ENCODE measurements at places on chromosomes 11 and 22.

DNA sequence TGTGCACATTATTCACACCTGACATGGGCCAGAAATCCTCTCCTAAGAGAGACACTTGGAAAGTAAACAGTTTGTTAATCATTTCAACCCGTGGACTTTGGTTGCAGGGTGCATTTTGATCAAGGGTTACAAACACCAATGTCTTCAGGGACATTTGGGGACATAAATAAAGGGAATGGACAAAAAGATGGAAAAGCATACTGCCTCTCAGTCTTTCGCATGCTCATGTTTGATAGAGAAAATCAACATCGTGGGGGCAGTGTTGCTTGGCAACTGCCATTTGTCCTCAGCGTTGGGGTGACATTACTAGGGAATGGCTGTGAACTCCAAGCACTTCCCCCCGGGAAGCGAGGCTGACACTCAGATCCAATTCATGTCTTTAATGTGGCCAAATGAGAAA is 114.7 kb upstream of the OR4B1 start:
- no peak for DNase-seq

DNA sequence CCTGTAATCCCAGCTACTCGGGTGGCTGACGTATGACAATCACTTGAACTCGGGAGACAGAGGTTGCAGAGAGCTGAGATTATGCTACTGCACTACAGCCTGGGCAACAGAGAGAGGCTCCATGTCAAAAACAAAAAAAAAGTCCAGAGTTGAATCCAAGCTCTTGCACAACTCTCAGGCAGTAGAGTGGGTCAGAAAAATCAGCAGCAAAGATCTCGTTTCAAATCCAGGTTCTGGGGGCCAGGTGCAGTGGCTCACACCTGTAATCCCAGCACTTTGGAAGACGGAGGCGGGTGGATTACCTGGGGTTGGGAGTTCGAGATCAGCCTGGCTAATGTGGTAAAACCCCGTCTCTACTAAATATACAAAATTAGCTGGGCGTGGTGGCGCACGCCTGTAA is 24.9 kb downstream of the CLPB start:
- no peak for DNase-seq

GRCh38 chr11:64852804-64853509 is 8.5 kb upstream of the CDC42BPG start:
- no peak for DNase-seq

DNA sequence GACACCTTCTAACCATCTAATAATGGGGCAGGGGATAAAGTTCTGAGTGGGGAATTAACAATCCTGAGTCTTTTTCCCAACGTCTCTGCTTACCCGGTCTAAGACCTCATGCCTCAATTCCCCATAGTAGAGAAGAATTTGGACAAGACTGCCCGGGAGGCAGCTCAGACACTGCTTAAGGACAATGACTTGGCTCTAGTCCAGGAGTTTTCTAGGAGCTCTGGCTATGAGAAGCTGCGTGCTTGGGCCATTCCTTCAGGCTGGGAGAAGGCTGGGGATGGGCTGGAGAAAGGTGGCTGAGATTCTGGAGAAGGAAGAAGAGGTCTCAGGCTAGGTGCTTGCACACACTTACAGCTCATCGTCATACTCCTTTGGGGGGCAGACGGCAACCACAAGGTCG is 19.8 kb upstream of the ABCC8 start:
- no peak for DNase-seq

DNA sequence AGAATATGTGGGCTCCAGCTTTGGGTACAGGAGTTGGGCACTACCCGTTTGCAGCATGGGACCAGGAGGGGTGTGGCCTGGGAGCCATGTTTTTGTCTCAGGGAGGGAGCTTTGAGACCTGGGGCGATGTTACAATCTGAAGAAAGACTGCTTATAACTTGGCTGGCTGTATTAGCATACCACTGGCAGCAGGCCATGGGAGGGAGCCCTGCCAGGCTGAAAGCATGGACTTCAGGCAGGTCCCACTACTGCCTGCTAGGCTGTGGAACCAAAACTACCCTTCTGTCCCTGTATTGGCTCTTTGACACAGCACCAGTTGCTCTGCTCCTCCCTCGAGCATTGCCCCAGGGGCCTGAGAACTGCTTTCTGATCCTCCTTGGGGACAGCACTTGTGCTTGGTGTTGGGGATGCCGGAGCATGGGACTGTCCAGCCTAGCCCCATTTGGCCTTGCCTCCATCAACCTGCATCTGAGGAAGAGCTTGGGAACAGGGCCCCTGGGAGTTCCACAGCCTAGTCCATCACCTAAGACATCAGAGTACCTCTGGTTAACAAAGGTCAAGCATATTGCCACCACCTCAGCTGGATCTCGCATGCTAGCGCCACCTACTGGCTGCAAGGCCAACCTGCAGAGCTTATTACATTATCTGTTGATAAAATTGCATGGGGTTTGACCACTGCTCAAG is 217.4 kb downstream of the SBF2 start:
- DNase-seq = peak; percentile 48

DNA sequence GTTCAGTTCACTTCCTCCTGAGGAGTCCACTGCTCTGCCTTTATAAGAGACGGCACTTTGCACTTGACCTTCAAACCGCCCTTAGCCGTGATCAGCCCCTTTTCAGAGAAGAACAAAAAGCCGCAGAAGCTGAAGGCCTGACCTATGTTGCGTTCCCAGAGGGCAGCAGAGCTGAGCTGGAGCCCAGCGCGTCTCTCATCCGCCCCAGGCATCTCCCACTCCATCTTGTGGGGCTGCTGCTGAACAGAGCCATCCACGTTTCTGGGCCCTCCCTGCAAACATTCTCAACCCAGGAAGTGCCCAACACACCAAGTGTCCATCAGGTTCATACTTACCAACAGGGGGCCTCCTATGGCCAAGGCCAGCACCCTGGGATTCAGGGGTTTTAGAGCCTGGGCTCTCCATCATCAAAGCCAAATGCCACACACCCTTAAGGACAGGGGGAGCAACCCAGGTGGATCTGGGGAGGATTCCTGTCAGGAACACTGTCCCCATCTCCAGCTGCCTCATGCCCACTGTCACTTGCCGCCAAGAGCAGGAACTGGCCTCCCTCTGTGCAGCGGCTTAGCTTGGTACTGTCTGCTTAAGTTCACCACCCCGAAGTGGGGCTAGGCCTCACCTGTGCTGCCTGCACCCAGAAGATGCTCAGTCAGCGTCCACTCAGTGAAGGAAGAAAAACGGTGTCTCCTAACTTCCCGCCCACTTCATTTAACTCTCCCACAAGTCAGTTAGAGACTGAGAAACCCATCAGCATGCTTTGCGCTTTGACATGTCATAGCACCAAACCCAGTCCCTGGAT is 16.0 kb upstream of the EFCAB6 start:
- DNase-seq = no peak

DNA sequence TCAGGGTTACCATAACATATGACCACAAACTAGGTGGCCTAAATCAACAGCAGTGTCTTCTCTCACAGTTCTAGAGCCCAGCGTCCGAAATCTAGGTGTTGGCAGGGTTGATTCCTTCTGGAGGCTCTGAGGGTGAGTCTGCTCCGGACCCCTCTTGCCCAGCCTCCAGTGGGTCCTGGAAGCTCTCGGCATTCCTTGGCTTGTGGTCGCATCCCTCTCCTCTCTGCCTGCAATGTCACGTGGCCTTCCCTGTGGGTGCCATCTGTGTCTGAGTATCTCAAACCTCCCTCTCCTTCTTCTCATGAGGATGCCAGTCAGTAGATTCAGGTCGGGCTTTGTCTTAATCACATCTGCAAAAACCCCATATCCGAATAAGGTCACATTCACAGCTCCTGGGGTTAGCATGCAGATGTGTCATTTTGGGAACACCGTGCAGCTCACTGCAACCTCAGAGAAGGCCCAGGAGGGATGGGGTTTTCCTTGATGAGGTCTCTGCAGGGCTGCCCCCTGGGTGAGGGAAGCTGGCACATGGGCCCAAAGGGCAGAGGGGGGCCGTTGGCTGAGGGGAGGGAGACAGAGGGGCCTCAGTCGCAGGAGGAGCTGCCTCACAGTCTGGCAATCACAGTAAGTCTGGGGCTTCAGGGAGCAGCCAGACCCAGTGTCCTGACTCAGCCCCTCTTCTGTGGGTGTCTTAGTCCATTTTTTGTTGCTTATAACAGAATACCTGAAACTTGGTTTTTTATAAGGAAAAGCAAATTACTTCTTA is 41.2 kb downstream of the PARVG start:
- no peak for DNase-seq

GRCh38 chr11:79467761-79468160 is 26.9 kb upstream of the TENM4 start:
- DNase-seq = no peak

- no peak for DNase-seq
Observed at GRCh38 chr11:67664696-67665540, 9.5 kb downstream of the ALDH3B2 start.

DNA sequence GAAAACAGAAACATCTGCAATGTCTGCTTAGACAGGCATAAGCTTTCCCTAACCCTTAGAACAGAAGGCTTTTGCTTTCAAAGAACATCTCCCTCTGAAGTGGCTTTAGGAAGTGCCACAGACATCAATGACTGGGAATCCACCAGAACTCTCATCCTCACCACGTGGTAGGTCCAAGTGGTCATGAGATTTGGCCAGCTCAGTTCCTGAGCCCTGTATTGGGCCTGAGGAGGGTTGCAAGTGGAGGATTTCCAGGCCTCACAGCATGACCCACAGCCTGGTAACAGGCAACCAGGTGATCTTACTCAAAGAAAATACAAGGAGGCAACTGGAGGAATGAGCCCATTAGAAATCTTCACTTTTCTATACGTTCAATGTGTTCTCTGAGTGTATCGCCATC is 1.6 kb downstream of the CASP1 start:
- no peak for DNase-seq

DNA sequence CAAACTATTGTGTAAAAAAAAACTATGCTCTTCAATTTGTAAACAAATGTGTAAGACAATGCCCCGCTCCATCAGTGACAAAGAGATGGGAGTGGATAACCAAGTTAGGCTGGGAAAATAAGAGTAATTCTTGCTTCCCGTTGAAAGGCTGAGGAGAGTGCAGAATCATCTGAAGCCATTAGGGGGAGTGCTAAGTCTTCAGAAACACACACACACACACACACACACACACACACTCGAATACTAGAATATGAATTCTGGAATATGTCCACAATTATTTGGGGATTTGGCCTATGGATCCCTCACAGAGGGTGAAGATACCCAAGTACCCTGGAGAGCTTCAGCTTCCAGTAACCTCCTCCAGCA is 27.8 kb upstream of the ROBO3 start:
- DNase-seq = no peak

GRCh38 chr11:45606514-45607281 is 58.7 kb downstream of the CHST1 start:
- no peak for DNase-seq

- DNase-seq = no peak
Observed at GRCh38 chr11:12266132-12266531, 111.2 kb upstream of the PARVA start.

- DNase-seq = no peak
Observed at GRCh38 chr11:35158701-35159510, 19.9 kb downstream of the CD44 start.

- DNase-seq = no peak
Observed at GRCh38 chr11:31655483-31655882, 145.9 kb downstream of the ELP4 start.

DNA sequence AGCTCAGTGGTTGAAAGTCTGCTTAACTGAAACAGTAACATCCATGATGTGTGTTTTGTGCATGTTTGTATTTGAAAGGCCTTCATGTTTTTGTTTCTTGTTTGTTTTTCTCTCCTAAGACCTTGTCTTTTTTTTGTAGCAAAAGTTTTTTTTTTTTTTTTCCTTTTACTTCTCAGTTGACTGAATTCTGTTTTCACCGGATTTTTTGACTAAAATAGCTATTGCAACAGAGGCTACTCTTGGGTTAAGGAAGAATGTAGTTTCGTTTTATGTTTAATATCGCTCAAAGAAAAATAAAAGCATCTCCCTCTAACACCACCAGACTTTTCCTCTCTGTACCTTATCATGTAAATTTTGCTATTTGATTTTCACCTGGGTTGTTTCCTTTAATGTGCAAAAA is 15.1 kb downstream of the APOL6 start:
- no peak for DNase-seq

- no peak for DNase-seq
Observed at GRCh38 chr22:36301851-36302250, 48.9 kb downstream of the APOL1 start.

DNA sequence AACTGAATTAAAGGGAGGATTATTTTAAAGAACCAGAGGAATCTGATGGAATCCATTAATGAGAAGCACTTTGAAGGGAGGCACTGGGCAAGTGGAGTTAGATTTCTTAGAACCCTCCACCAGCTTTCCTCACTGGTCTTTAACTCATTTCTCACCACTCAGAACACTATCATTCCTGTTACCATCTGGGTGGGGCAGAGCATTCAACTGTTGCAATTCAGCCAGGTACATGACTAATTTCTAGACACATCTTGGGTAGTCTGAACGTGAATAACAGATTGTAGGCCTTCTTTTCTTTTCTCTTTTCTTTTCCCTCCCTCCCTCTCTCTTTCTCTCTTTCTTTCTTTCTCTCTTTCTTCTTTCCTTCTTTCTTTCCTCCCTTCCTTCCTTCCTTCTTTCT is 15.5 kb upstream of the MMP1 start:
- no peak for DNase-seq

- DNase-seq = no peak
Observed at GRCh38 chr11:43833657-43834073, 47.0 kb upstream of the ALKBH3 start.

- DNase-seq = no peak
Observed at GRCh38 chr11:96237766-96238266, 105.2 kb downstream of the MAML2 start.

DNA sequence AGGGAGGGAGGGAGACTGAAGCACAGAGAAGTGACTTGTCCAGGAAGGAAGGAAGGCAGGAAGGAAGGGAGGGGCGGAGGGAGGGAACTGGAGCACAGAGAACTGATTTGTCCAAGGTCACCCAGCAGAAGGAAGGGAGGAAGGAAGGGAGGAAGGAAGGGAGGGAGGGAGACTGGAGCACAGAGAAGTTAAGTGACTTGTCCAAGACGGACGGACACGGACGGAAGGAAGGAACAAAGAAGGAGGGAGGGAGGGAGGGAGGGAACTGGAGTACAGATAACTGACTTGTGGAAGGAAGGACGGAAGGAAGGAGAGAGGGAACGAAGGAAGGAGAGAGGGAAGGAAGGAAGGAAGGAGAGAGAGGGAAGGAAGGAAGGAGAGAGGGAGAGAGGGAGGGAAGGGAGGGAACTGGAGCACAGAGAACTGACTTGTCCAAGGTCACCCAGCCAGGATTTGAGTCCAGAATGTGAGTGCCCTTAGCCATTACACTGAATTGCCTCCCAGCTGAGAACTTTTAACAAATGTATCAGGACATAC is 1.5 kb downstream of the SLC35F2 start:
- no peak for DNase-seq

DNA sequence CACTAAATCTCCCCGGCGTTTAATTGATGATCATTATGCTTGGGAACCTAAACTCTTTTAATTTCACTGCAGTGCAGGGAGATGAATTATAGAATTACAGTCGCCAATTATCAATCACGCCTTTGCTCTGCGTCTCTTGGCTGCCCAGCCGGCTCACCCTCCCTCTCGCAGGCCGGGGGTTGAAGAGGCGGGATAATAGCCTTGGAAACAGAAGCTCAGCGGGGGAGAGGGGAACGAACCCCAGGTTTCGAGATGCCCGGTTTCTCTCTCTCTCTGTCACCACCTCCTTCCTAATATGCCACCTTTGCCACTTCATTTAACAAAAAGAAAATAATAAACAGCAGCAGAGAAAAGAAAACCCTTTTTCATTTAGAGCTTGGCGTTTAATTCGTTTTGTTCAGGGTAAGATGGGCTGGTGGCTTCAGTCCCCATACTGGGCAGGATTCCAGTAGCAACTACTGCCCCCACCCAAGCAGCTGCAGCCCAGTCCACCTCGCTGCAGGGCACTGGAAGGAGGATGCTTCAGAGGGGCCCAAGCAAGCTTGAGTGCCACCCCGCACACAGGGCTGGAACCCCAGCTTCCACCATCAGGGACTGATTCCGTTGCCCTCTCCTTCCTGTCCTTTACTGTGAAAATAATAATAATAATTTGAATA is 271.7 kb downstream of the BUD13 start:
- no peak for DNase-seq
